ENCODE measurements at places on chromosomes 4 and X.

DNA sequence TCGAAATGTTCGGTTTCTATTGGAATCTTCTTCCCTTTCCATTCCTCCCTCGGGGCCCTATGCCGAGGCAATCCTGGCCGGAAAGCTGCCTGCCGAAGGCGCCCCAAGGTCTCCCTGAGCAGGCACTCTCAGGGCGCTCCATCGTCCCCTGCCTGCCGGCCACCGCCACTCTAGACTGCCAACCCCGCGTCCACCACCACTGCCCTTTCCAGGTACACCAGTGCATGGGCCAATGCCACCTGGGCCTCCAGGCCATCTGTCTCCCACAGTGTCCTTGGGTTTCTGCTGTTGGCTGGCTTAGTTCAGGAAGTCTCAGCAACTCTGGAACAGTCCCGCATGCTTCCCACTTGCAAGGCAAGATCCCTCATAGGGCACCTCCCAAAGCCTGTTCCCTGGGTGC lies 14.6 kb downstream of the CTAG1A start:
- DNase-seq, result no peak

- no peak for DNase-seq
These were observed 75.9 kb downstream of the C4orf51 start for GRCh38 chr4:145755802-145756201.

GRCh38 chr4:119080721-119081541 lies 54.7 kb upstream of the MYOZ2 start:
- no peak for DNase-seq

- no peak for DNase-seq
These were observed 61.2 kb downstream of the SH3BGRL start for GRCh38 chrX:81263059-81263458.

- DNase-seq, result no peak
These were observed 83.1 kb upstream of the IGFBP7 start for GRCh38 chr4:57193209-57193810.

GRCh38 chr4:8534611-8535010 lies 45.6 kb upstream of the GPR78 start:
- no peak for DNase-seq

- DNase-seq, result no peak
These were observed 32.9 kb upstream of the DSPP start for GRCh38 chr4:87575408-87575807.

GRCh38 chrX:24774650-24775049 lies 80.9 kb downstream of the POLA1 start:
- no peak for DNase-seq

GRCh38 chr4:162116095-162116779 lies 47.6 kb downstream of the FSTL5 start:
- DNase-seq, result no peak

GRCh38 chr4:153488006-153488891 lies 22.1 kb downstream of the TMEM131L start:
- peak; percentile 51 for DNase-seq

DNA sequence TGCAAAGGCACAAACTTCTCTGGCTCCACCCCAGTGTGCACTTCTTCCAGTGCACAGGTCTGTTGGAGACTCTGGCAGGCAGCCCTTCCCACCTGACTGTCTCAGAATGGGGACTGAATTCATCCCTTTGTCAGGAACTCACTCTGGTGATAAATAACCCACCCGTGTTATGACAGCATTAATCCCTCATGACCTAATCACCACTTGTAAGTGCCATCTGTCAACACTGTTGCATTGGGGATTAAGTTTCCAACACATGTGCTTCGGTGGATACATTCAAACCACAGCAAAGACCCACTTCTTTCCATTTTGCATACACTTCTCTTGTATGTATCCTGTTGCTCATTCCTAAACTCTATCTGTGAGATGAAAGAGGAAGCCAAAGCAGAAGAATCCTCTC lies 1002.9 kb upstream of the IGFBP7 start:
- DNase-seq, result no peak

GRCh38 chr4:159052315-159052714 lies 50.6 kb upstream of the RAPGEF2 start:
- DNase-seq, result no peak

DNA sequence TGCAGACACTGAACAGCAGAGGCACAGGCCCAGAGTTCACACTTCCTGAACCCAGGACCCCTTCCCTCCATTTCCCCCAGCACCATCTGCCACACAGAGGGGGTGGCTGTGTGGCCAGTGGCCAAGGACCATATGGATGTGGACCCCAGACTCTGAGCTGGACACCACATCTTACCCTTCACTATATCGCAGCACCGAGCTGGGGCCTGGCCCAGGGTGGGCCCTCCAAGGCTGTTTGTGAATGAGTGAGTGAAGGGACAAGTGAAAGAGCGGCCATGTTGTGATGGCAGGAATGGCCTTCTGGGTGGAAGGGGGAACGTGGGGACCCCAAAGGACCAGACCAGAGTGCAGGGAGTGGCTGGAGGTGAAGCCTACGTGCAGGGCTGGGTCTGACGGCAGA lies 248.6 kb downstream of the AFAP1 start:
- DNase-seq, result no peak

GRCh38 chr4:6088950-6089349 lies 70.7 kb upstream of the C4orf50 start:
- DNase-seq, result no peak

- no peak for DNase-seq
These were observed 296.2 kb upstream of the FAT1 start for GRCh38 chr4:187019896-187020295.

DNA sequence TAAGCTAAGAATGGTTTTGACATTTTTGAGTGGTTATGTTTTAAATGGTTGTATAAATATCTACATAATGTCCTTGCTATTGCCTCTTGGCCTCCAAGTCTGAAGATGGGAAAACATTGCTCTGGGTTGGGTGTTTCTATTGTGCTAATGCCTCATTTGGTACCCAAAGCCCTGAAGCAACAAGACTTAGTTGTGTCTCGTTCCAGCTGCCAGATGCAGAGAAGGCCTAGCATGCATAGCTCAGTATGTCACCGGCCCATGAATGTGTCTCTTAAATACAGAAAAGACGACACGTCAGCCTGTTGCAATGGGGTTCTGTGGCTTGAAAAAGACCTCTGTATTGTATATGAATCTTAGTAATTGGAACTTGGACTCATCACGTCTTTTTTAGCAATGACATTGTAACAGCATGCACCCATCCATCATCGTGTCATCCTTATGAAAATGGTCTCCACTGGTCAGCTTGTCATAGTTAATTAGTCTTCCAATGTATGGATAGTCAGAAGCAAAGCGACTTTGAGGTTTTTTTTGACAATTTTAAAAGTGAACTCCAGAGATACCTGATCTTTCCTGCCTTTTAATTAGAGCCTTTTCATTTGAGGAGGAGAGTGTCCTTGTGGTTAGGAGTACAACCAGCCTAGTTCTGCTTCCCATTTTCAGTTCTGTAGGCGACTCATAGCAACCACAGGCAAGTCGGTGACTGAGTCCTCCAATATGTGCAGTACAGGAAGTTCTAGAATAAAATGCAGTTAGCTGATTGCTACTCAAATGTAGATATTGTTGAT lies 126.4 kb upstream of the GATB start:
- no peak for DNase-seq

DNA sequence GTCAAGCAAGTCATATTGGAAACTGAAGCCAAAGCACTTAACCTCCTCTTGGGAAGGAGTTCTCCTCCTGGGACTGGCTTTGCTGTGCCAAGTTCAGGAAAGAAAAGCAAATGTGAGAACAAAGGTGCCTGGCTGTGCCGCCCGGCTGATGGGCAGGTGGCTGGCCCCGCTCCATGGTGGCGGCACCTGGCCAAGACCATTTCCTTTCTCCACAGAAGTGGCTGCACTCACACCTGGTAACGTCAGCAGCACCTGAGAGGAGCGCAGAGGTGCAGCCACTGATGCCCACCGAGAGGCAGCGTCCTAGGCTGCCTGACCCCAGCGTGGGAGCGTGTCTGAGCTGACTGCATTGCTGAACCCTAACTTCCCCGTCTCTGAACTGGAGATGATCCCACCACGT lies 54.3 kb downstream of the DCTD start:
- DNase-seq, result no peak

GRCh38 chr4:186712690-186713089 lies 11.0 kb downstream of the FAT1 start:
- DNase-seq, result peak; percentile 33

GRCh38 chr4:78660559-78660958 lies 109.0 kb downstream of the ANXA3 start:
- no peak for DNase-seq

DNA sequence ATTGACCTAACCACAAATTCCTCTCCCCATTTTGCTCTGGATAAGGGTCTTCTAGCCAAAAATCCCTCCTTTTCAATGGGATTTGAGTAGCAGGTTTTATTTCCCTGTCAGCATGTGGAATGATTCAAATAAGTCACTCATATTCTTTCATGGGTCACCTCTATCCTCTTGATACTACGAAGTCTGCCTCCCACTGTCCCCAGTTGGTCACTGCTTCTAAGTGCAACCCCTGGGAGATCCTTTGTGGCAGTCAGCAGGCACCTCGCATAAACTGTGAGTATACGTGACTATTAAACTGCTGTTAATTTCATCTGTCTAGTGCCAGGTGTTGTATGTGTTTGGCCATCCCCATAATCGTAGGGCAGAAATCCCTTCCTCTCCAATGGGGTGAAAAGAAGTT lies 1667.9 kb upstream of the PCDH7 start:
- no peak for DNase-seq

DNA sequence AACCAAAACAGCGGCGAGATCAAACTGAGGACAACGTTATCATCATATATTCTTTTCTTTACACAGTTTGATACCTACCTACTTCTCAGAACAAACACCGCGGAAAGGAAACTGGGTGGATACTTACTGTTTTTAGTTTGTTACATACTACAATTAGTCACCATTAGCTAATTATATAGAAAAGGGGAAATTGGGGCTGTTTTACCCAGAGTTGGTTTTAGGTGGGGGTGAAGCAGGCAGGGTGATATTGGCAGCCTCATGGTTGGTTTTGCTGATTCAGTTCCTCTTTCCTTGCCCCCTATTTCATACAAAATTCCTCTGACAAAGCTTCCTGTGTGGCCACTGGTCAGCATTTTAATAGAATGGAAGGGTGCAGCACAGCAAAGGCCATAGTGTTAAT lies 77.8 kb downstream of the SORBS2 start:
- no peak for DNase-seq

GRCh38 chr4:111595456-111595855 lies 549.8 kb upstream of the FAM241A start:
- DNase-seq, result no peak

GRCh38 chr4:78797777-78798284 lies 21.7 kb downstream of the BMP2K start:
- no peak for DNase-seq

GRCh38 chrX:106649523-106650428 lies 38.0 kb downstream of the RADX start:
- DNase-seq, result no peak

DNA sequence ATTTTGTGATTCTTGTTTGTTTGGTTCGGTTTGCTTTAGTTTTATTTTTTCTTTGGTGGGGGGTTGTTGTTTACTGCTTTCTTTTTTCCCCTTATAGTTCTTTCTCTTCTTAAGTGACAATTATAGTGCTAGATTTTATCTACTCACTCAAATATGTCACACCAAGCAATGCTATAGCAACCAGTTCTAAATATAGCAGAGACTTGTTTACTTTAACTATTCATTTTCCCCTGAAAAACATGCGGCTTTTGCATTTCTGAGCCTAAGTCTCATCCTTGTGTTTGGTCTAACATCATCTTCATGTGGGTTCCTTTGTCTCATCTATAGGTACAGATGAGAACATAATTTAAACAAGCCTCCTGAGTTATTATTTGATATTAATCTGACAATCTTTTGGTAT lies 676.6 kb downstream of the FAT4 start:
- no peak for DNase-seq

DNA sequence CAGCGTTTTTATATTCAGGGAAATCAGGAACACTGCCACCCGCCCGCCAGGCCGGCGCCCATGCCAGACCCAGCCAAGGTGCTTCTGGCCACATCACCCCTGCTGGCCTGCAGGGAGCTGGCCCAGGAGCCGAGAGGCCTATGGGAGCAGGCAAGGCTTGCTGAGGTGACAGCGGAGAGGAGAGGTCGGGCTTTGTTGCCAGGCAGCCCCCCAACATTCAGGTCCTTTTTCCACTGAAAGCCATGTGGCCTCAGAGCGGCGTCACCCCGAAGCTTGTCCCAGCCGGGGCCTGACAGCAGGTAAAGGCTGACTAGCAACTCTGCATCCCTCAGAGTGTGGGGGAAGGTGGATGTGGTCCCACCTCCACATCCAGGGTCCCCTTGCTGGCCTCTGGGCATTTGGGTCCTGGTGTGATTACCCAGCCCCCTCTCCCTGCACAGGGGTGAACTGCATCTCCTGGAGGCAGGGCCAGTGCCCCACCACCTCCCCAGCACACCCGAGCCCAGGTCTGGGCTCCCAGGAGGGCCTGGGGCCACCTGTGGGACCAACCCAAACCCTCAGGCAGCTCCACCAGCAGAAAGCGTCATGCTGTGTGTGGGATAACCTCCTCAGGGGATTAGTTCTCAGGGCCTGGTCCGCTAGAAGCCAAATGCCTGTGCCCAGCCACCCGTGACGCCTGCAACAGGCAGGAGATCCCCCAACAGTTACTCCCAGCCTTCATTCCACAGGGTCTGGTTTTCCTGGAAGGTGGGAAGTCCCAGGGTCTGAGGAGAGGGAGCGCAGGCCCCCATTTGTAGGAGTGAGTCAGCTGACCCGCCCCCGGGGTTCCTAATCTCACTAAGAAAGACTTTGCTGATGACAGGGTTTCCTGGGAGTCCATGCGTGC lies at the start of gene PDE6B:
Gene PDE6B, plus strand, starts transcription at position 869 of the 886 bp plus-strand sequence. CDS start 54 bp downstream, outside the sequence.
- DNase-seq, result no peak

- no peak for DNase-seq
These were observed 1254.4 kb downstream of the PCDH7 start for GRCh38 chr4:31974490-31975002.

DNA sequence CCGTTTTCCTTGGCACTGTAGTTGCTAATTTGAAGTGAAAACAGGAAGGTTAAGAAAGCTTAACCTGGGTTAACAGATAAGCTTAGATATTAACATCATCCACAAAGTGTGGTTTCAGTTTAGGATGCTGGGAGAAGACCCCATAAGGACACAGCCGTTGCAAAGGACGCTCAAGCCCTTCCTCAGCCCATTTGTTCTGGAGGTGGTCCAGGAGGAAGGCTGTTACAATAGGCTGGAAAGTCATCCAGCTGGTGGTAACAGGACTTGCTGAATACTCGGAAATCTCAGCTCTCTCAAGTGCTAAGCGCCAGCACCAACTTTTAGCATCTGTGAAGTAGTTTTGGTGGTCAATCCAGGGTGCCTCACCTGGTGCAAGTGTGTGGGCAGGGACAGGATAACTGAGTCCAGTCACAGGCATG lies 14.2 kb downstream of the CHST7 start:
- peak; percentile 17 for DNase-seq

- DNase-seq, result no peak
These were observed 415 bp upstream of the TENM3 start for GRCh38 chr4:182242787-182243186.

GRCh38 chrX:41909068-41909467 lies 14.3 kb downstream of the CASK start:
- DNase-seq, result no peak

- DNase-seq, result no peak
These were observed 393.8 kb upstream of the FSTL5 start for GRCh38 chr4:162557516-162558106.

- no peak for DNase-seq
These were observed 279.6 kb upstream of the EDA2R start for GRCh38 chrX:66918511-66918910.
